NB4 (cell line): ENCODE measurements at places on chromosomes 16 and 17.

GRCh38 chr17:77875051-77875780 lies 83.3 kb upstream of the TNRC6C start:
- no peak for DNase-seq

- DNase-seq, result no peak
These were observed 271.0 kb downstream of the C16orf95 start for GRCh38 chr16:87046235-87046634.

- no peak for DNase-seq
These were observed 7.5 kb downstream of the CFAP97D1 start for GRCh38 chr17:43787728-43788127.

DNA sequence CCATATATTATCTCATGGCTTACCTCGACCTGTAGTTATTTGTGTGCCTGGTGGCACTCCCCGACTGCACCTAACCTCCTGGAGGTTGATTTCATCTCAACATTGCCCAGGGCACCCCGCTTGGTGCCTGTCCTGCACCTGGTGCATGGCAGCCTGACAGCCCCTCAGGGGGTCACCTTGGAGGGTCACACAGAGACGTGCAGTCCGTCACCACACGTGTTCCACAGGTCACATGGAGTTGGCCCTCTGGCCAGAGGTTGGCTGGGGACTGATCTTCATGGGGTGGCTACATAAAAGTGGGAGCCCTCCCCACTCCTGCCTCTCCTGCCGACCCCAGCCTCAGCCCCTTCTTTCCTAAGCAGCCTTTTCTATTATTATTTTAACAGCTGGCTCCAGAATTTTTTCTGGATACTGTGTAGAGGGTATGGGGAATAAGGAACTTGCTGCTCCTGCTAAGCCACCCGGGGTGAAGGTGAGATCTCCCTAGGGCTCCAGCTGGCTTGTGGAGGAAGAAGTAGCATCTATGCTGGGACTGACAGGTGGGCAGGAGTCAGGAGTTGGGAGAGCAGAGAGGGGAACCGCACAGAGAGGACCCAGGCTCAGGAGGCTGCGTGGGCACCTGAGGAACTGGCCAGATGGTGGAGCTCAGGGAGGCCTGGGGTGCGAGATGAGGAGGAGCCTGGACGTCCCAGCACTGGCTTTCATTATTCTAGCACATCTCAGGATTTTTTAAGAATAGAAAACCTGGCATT lies 12.5 kb upstream of the NKD1 start:
- DNase-seq, result no peak

- DNase-seq, result no peak
These were observed 745 bp upstream of the ABCC1 start for GRCh38 chr16:15948532-15949209.

DNA sequence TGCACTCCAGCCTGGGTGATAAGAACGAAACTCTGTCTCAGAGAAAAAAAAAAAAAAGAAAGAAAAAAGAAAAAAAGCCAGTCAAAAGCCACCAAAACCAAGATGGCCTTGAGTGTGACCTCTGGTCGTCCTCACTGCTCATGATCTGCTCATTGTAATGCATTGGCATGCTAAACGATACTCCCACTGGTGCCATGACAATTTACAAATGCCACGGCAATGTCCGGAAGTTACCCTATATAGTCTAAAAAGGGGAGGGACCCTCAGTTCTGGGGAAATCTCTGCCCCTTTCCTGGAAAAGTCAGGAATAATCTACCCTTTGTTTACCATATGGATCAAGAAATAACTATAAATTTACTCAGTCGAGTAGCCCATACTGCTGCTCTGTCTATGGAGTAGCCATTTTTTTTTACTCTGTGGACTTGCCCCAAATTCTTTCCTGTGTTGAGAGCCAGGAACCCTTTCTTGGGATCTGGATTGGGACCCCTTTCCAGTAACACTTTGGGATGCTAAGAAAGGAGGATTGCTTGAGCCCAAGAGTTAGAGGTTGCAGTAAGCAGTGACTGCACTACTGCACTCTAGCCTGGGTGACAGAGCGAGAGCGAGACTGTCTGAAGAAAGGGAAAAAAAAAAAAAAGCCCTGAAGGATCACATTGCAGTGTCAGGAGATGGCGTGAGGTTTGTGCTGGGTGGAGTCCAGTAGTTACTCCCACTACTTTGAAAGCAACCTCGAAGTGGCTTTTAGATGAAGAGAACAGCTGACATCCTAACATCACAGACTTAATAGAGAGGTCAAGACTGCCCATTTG lies 3.7 kb upstream of the TMEM231 start:
- no peak for DNase-seq

DNA sequence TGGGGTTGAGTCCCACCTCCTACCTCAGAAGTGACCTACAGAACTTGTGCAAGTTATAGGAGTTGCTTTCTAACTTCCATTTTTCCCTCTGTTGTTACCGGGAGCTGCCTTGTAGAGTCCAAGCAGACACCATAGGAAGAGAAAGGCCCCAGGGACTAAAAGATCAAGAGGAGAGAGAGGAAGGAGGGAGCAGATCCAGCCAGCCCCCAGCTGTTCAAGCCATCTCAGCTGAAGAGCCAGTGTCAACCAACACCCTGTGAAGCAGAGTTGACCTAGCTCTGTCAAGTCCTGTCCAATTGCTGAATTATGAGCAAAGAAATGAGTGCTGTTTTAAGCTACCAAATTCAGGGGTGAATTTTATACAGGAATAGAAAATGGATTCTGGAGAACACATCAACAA lies 34.9 kb upstream of the CACNG4 start:
- no peak for DNase-seq

DNA sequence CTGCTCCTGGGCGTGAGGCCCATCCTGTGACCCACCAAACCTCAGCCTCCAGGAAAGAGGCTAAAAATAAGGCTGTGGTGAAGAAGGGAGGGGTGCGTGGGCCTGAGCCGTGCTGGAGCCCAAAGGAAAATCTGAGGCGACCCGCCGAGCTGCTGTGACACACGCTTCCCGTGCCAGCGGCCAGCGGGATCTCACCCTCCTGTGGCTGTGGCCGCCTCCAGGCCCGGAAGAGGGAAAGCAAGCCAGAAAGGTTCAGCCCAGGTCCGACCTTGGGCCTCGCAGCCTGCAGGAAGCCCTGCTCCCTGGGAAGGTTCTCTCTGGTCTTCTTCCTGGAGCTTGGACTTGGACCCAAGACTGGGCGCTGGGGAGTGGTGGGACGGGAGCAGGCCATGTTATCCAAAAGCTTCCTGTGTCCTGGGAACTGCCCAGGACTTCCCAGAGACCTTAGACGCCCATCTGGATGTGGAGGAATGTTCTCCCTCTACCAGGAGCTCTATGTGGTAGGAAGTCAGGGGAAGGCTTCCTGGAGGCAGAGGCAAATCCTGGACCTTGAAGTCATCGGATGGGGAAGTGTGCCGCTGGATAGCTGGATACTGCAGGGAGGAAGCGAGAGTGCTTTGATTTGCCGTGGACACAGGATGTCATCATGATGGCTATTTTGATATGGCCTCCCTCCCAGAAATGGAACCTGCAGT lies 11.4 kb downstream of the SPNS2 start:
- no peak for DNase-seq

GRCh38 chr17:72151565-72152386 lies 31.0 kb downstream of the SOX9 start:
- no peak for DNase-seq

GRCh38 chr17:76074390-76075363 lies at the start of gene GALR2:
GALR2 (plus strand) TSS chr17:76074781; CDS start chr17:76074884, 103 bp downstream.
- DNase-seq, result no peak

GRCh38 chr17:63956296-63956920 lies 16.3 kb downstream of the SCN4A start:
- DNase-seq, result no peak

- DNase-seq, result no peak
These were observed 55.2 kb upstream of the IRX5 start for GRCh38 chr16:54875443-54875842.
